ENCODE measurements at places on chromosomes 11 and 22. TPM values are rescaled to one million over a fixed set of nuclear protein-coding genes. Genes with fewer than 3 reads are reported as not detected.

The CHRNA10 gene
- polyA plus RNA-seq: not detected

The OR52I1 gene
- polyA plus RNA-seq: not detected

The ACR gene
- not detected for polyA plus RNA-seq

The SLC5A1 gene
- 0.76 TPM for polyA plus RNA-seq

Data from cardiac muscle cell (in vitro differentiated cells and primary cell).